ENCODE measurements at places on chromosomes 1 and 21.

- DNase-seq, result no peak
These were observed 4.2 kb downstream of the COX20 start for GRCh38 chr1:244839656-244840055.

DNA sequence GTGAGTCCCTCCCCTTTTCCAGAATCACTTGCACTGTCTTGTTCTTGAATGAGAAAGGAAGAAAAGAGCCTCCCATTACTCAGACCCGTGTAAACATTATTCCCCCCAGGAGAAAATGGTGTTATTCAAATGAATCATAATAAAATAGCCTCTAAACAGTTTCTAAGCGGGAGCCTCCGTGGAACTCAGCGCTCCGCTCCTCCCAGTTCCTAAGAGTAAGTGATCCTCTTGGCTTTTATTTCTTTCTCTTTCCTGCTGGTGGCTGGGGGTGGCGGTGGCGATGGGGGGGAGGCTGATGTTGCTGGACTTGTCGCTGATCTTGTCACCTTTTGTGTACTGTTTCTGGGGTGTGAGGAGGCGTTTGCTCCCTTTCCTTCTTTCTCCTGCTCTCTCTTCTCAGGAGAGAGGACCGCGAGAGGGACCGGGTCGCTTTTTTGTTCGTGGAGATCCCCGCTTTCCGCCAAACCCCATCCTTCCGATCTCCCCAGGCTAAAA lies 781 bp downstream of the PROX1 start:
- DNase-seq, result no peak

- no peak for DNase-seq
These were observed 22.8 kb upstream of the ATP5PO start for GRCh38 chr21:33938381-33938780.

- DNase-seq, result no peak
These were observed 87.7 kb downstream of the MAN1C1 start for GRCh38 chr1:25704267-25704691.
